ENCODE measurements at places on chromosomes 5 and 9. TPM values are rescaled to one million over a fixed set of nuclear protein-coding genes. Genes with fewer than 3 reads are reported as not detected.

Gene ATP6V0E1
- 77.8 TPM for total RNA-seq

Gene VPS13A
- total RNA-seq: 48.1 TPM

Gene ST8SIA4
- 1.1 TPM for total RNA-seq

Gene PTGR1
- total RNA-seq: 40.6 TPM

Gene CKMT2
- 4.0 TPM for total RNA-seq

Gene PCDHB16
- 0.55 TPM for total RNA-seq

Gene ERAP2
- 8.7 TPM for total RNA-seq

Gene FOXD4
- total RNA-seq: not detected

Gene CARD9
- 2.8 TPM for total RNA-seq

Gene ZNF879
- 8.4 TPM for total RNA-seq

Gene CCIN
- total RNA-seq: not detected

Gene ANKRD18A
- total RNA-seq: 72.3 TPM

Gene KIF4B
- not detected for total RNA-seq

Gene EPB41L4A
- 16.2 TPM for total RNA-seq

Gene OBP2A
- not detected for total RNA-seq

Gene LAMC3
- total RNA-seq: 9.1 TPM

Gene GPR21
- not detected for total RNA-seq

Gene CAMK4
- total RNA-seq: 0.72 TPM

Gene RNF180
- total RNA-seq: 13.9 TPM

Gene ZSWIM6
- 8.4 TPM for total RNA-seq

Gene GCNT4
- 4.2 TPM for total RNA-seq

Gene PCDHGC3
- 45.5 TPM for total RNA-seq

Gene IFNK
- not detected for total RNA-seq

Gene RANBP3L
- 1.7 TPM for total RNA-seq

Gene DPYSL3
- total RNA-seq: 7.1 TPM

Gene ADAMTS13
- total RNA-seq: 1.7 TPM

Gene SLC46A2
- 62.6 TPM for total RNA-seq

Gene IL3
- not detected for total RNA-seq

Gene ANXA2R
- 2.7 TPM for total RNA-seq

Gene WDR38
- total RNA-seq: not detected

Gene EQTN
- total RNA-seq: not detected

Gene GZMA
- total RNA-seq: not detected

Gene DHFR
- total RNA-seq: 3.6 TPM

Gene STPG3
- not detected for total RNA-seq

Gene OTULIN
- 93.0 TPM for total RNA-seq

Gene FAM219A
- total RNA-seq: 13.9 TPM

Gene CARD6
- 2.2 TPM for total RNA-seq

Gene FOXD4L3
- not detected for total RNA-seq

Gene NEURL1B
- 34.8 TPM for total RNA-seq

Gene NTNG2
- total RNA-seq: 0.15 TPM

Gene TUBB4B
- 317 TPM for total RNA-seq

Gene ZDHHC11B
- 3.8 TPM for total RNA-seq

Gene SLC6A7
- not detected for total RNA-seq

Gene NEUROG1
- not detected for total RNA-seq

Gene LHX6
- total RNA-seq: 2.7 TPM

Gene MAPK9
- total RNA-seq: 18.0 TPM

Gene MVB12B
- 8.6 TPM for total RNA-seq

Gene ZFP2
- 0.38 TPM for total RNA-seq

Gene SLC6A19
- not detected for total RNA-seq
